ENCODE measurements at places on chromosomes 2 and 18.

GRCh38 chr18:79487801-79488201, 92.1 kb downstream of the NFATC1 start:
- DNase-seq: no peak

GRCh38 chr18:23881778-23882177, 132.8 kb upstream of the TTC39C start:
- no peak for DNase-seq

GRCh38 chr2:145563741-145564615, 1044.1 kb upstream of the ZEB2 start:
- DNase-seq: no peak

GRCh38 chr2:158297606-158298005, 158.9 kb downstream of the CCDC148 start:
- DNase-seq: peak; percentile 39

DNA sequence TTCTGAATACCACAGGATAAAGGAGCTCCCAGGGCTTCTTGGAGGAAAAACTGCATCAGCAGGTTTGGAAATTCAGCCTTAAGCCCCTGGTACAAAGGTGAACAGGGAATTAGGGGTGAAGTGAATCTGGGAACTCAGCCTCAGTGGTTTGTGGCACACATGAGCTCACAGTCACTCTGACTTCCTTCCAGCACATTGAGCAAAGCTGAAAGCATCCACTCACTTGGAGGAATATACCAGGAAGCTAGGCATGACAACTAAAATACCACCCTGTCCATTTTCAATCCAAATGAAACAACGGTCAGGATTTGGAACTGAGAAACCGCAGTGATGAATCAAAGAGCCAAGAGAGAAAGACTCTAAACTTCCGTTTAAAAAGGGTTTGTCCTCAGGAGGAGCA, 216.1 kb downstream of the ICOS start:
- no peak for DNase-seq

DNA sequence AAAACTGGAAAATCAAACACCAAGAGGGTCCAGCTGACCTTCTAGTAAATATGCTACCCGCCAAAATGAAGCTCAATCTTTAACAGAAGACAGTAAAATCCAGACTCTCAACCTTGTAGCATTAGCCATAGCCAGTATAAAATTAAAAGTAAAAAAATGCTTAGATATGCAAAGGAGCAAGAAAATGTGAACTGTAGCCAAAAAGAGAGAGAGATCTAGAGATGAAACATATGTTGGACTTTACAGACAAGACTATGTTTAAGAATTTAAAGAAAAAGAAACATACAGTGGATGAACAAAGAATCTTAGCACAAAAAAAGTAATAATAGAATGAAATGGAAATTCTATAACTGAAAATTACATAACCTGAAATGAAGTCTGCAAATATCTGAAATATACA, 344.5 kb downstream of the LRATD1 start:
- no peak for DNase-seq

DNA sequence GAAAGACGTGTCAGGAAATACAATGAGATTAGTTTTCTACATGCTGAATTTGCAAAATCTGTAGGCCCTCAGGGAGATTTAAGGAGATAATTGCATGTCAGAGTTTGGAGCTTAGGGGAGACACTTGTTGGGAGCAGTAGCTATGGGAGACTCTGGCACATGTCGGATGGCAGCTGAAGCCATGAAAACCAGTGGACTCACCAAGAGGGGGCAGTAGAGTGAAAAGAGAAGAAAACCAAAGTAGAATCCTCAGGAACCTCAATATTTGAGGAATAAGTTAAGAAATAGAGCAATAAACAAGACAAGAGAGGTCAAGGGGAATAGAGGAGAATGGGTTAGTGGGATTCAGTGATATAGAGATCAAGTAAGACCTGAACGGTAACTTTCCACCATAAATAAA, 24.8 kb downstream of the RUFY4 start:
- no peak for DNase-seq

DNA sequence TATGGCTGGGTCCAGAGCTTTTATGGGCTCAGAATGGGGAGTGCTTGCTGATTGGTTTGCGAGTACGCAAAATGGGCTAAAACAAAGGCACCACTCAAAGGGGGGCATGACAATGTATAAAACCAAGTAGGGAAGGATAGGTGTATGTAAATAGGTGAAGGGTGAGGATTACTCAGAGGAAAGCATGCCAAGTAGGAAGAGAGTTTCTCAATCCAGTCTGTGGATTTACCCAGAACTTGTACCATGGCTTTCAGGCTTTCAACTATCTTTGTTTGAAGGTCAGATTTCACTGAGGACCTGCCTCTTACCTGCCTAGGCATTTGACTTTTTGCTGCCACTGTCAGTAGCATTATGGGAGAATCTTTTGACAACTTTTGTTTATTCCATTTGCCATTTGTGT, 92.3 kb downstream of the RAB3GAP1 start:
- DNase-seq: no peak

GRCh38 chr2:158688721-158689120, 106.4 kb upstream of the DAPL1 start:
- DNase-seq: peak; percentile 69

GRCh38 chr2:233711312-233712008, 1.2 kb upstream of the UGT1A5 start:
- DNase-seq: peak; percentile 68

GRCh38 chr2:69083235-69083748, 70.3 kb downstream of the ANTXR1 start:
- peak; percentile 92 for DNase-seq

GRCh38 chr2:233794128-233794658, 16.1 kb downstream of the MROH2A start:
- no peak for DNase-seq

DNA sequence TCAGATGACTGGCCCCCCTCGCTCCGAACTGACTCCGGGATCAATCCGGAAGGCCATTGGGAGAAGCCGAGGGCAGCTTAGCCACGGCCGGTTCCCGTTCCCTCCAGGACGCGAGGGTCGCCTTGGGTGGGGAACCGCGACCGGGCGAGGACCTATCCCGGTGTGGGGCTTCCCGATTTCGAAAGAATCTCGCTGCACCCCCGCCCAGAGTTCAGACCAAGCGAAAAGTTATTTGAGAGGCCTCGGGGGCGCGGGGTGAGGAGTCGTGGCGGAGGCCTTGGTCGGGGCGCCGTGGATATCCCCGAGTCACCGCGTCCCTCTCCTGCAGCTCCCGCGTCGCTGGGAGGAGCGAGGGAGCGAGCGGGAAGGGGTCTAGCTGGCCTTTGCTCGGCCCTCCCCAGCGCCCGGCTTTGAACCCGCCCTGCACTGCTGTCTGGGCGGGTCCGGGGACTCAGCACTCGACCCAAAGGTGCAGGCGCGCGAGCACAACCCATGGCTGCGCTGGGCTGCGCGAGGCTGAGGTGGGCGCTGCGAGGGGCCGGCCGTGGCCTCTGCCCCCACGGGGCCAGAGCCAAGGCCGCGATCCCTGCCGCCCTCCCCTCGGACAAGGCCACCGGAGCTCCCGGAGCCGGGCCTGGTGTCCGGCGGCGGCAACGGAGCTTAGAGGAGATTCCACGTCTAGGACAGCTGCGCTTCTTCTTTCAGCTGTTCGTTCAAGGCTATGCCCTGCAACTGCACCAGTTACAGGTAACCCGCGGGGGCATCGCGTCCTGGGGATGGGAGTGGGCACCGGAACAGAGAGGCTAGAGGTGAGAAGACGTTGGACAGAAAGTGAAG, at the start of gene CYP27A1:
Gene CYP27A1, plus strand, starts transcription at position 457 of the 837 bp plus-strand sequence. Its CDS starts 36 bp downstream, at position 493.
- DNase-seq: peak; percentile 26

DNA sequence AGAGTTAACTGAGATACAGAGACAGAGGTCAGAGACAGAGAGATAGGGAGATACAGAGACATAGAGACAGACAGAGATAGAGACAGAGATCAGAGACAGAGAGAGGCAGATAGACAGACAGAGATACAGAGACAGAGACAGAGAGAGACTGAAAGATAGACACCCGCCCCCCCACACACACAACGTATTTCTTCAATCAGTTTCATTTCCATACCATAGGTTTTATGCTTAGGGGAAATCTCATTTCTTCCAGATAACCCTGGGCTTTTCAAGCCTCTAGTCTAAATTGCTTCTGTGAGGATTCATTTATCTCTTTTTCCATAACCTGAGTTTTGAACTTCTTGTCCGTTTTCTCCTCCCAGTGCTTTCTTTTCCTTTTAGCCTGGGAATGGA, 94.6 kb downstream of the CD8B2 start:
- no peak for DNase-seq

DNA sequence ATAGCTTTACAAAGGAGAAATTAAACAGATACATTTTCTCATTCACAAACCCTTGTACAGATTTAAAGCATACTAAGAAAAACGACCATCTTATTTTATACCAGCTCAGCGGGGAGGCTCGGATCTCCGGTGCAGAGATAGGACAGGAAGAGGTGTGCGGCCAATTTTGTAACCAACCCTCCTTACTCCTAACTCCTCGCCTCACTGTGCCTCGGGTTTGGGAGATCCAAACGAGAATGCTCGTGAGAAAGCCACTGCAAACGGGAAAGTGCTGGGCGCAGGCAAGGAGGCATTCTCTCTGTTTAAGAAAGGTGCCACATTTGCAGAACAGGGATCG, 1.2 kb downstream of the KDSR start:
- no peak for DNase-seq

- no peak for DNase-seq
Observed at GRCh38 chr18:70028734-70029133, 81.1 kb upstream of the CD226 start.

DNA sequence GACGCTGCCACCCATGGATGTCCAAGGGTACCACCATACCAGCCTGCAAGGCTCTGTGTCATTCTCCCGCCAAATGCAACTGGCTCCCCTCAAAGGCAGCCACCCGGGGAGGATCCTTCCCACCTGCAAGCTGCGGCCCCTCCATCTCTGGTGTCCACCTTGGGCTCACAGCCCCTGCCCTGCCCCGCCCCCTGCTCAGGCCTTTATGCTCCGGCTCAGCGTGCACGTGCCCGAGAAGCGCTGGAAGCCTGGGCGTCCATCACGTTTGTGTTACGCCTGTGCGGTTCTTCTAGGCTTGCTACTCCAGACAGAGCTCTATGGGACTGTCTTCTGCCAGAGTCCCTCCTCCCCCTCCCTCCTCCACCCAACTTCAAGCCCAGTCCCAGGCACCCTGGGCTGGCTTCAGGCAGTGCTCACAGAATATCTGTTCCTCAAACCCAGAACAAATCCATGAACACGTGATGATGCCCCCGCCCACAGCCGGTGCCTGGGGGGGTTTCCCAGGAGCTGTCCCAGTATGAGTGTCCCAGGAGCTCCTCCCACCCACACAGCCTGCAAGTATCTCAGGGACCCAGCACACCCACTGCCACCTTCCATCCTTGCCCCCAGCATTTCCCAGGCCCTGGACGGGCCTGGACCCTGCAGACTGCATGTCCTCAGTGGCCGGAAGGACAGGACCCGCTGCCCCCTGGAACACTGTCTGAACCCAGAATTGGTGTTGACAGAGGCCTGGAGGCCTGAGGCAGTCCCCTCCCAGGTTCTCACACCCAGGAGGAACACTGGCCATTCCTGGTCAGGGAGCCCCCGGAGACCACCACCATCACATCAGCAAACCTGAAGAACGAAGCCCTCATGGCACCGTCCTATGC, 30.3 kb downstream of the KIF1A start:
- DNase-seq: no peak

- no peak for DNase-seq
Observed at GRCh38 chr2:127439343-127439742, 21.1 kb downstream of the PROC start.

GRCh38 chr2:6945087-6945813, 28.0 kb downstream of the RNF144A start:
- DNase-seq: no peak

DNA sequence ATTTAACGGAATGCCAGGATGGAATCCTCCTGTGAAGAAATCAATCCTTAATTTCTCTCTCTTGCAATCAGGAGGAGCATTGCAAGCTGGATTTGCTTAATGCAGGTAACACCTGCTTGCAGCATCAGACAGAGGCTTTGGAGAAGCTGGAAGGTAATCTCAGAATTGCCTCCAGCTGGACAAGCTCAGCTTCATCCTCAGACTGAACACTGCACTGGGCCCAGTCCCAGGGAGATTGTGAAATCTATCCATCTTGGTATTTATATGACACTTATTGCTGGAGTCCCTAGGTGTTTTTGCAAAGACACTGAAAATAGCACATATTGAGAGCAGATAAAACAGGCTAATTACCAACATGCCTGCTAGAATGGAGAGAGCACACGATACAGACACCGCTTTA, 179.4 kb upstream of the SESTD1 start:
- DNase-seq: peak; percentile 34

DNA sequence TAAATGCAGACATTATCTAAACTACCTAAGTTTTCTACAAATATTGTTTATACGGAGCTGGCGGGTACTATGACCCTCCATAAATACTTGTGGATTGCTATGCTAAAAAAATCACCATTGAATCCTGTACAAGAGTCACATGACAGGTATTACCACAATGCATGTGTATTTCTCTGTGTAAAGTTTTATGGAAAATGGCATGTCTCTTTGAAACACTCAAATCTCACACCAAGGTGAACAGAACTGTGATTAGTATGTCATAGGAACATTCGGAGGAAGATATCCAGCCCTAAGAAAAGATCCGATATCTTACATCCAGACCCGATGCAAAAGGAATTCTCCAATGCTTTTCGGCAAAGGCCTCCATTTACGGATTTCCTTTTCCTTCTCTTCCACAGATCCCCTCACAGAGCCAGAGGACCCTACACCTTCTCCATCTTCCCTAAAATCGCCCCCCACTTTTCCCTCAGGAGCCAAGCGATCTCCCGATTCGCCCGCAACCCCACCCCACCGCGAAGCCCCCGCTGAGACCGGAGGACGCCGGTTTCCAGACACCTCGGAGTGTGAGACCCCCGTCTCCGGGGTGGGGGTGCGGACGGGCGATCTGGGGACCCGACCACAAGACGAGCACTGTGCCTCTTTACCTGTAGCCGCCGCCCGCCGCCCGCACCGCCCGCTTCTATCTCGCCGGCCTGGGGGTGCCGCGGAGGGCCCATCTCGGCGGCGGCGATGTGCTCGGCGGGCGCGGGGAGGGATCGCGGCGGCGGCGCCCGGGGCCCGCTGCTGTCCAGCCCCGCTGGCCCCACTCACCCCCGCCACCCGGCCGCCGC, 1.2 kb downstream of the SAP130 start:
- no peak for DNase-seq

DNA sequence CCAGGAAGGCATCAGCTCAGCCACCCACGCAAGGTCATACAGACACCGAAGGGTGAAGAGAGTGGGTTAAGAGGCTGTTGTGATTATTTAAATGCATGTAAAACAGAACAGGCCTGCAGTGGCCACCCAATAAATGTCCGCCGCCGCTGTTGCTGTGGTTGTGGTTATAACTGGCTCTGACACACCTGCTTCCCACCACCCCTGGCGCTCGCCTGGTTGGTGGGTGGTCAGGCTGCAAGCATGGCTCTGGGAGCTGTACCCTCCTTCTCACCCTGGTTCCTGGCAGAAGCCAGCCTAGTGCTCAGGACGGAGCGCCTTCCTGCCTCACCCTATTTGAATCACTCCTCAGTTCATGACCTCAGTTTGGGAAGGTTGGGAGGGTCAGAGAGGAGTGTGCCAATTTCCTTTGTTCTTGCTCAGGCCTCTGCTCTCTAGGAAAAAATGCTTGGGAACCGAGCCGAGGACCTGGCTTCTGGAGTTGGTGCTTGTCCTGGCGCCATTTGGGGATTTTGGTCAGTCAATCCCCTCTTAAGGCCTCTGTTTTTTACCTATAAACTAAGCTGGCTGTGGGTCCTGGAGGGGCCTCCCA, 5.3 kb upstream of the CRYBA2 start:
- DNase-seq: no peak
